ENCODE measurements at places on chromosomes 13 and 19. TPM values are rescaled to one million over a fixed set of nuclear protein-coding genes. Genes with fewer than 3 reads are reported as not detected.
A peak's percentile ranks its signal among the peaks of the same experiment; 100 is the strongest.

GRCh38 chr19:33242911-33243310, 17.3 kb upstream of the SLC7A10 start:
- no peak for DNase-seq

GRCh38 chr13:38697628-38698333, 10.9 kb downstream of the FREM2 start:
- no peak for DNase-seq

DNA sequence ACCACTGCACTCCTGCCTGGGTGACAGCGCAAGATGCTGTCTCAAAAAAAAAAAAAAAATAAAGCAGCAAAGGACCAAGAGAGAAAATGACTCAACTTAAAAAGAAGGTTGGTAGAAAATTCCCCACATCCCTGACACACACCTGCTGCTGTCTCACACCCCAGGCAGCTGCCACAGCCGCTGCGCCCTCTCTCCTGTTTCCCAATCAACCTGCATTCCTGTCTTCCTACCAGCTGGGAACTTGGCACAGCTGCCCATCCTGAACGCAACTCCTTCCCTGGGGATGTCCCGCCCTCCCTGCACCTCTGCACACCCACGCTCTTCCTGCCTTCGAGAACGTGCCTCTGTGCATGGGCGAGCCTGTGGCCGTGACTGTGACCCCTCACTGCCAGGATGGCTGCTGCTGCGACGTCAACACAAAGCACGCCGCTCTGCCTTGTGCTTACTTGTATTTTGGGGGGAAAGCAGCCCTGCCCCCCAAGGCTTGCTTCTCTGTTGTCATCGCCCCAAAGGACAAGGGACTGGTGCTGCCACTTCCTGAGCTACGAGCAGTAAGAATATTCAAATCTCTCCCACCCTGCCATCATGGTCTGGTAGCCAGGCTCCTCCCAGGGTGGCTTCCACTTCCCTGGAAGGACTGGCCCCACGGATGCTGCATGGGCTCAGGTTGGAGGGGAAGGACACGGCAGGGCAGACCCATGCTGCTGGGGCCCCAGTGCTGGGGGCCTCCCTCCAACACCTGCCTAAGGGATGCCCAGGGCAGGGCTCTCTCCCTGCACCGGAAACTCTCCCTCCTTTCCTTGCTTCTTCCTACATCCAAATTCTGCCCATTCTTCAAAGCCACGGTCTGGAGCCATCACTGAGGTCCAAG, 20.7 kb downstream of the SH3GL1 start:
- DNase-seq = peak; percentile 85

Gene VSIG10L
- 1.8 TPM for total RNA-seq

Gene FNDC3A
- 47.1 TPM for total RNA-seq

GRCh38 chr13:34577051-34577450, 365.0 kb upstream of the NBEA start:
- DNase-seq = no peak

Gene SLC10A2
- not detected for total RNA-seq

- DNase-seq = no peak
Observed at GRCh38 chr13:109101550-109102144, 472.2 kb downstream of the MYO16 start.

GRCh38 chr19:40286235-40286970, 1.3 kb upstream of the AKT2 start:
- DNase-seq = no peak

GRCh38 chr13:111020546-111020945, 94.6 kb upstream of the ARHGEF7 start:
- DNase-seq = no peak

GRCh38 chr19:6654347-6655310, 15.3 kb downstream of the TNFSF14 start:
- no peak for DNase-seq

Gene SMIM44
- not detected for total RNA-seq

DNA sequence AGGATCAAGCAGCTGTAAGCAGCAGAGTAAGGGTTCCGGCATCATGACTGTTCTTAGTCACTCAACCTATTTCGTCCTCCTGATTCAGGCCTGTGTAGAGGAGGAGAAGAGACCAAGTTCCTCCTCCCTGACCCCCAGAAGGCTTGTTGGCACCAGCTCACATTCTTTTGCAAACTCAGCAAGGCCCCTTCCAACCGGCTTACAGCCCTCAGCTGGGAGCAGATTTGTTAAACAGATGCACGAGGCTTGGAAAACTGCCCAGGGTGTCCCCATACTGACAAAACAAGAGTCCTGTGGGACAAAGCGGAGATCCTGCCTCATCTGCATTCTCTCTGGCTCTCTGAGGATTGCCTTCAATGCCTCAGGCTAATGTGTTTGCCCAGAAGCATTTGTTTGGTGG, 113.2 kb upstream of the SOX21 start:
- DNase-seq = no peak

GRCh38 chr13:111917901-111918300, 149.0 kb upstream of the SOX1 start:
- peak; percentile 26 for DNase-seq

GRCh38 chr13:32737679-32738078, 151.4 kb downstream of the PDS5B start:
- DNase-seq = no peak

Gene HIF3A
- total RNA-seq = 8.9 TPM

DNA sequence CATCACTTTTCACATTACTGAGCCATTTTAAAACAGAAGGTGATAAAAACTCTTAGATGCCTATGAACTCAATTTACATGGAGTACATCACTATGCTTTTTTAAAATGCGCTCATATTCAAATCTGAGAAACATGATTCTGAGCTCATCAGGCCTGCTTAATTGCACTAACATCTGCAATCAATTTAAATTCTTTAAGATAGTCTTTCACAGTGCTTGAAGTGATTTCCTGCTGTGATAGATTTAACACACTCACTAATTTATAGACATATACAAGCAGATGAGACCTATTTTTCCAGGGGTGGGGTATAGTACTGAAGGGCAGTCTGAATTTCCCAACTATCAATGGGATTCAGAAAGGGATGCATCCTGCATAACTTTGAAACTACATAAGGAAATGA, 82.9 kb downstream of the DIAPH3 start:
- DNase-seq = no peak

DNA sequence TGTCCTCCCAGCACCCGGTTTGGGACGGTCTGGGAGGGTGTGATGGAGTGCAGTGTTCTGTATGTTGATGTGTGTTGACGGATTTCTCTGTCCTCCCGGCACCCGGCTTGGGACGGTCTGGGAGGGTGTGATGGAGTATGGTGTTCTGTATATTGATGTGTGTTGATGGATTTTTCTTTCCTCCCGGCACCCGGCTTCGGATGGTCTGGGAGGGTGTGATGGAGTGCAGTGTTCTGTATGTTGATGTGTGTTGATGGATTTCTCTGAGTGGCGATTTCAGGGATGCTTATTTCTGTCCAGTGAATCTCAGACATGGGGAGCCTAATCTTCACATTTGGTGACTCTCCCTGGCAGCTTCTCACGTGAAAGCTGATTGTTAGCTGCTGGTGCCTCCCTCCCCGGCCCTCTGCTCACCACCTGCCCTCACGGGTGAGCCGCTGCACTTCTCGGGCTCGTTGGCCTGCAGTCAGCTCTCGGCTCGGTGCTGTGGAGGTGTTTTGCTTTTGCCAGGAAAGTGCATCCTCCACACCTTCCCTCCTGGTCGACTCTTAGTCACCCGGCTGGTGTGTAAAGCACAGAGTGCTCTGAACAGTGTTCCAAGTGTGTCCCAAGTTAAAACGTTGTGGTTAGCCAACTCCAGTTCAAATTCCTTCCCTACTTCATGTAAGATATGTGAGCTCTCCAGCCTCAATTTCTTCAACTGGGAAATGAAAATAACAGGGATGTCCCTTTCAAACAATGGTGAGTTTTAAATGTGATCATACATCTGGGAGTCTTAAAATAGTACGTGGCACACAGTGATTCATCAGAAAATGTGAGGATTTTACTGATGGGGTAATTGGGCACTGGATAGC, 54.6 kb downstream of the ATP11A start:
- no peak for DNase-seq

Gene CEACAM3
- 0.35 TPM for total RNA-seq

Gene GIPC3
- 0.75 TPM for total RNA-seq

DNA sequence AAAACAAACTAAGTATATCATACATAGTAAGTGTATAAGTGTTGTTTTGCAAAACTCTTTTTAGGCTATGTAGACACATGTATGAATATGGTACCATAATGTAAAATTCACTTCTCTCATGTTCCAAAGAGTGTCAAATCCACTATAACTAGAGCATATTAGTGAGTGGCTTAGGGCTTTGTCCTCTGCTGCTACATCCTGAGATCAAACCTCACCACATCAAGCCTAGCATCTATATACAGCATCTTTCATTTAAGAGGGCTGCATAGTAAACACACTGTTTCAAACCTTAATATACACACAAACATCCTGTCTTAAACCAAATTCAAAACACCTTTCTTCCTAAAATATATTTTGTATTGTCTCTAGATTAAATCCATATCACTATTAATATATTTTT, 38.7 kb downstream of the ELF1 start:
- no peak for DNase-seq

DNA sequence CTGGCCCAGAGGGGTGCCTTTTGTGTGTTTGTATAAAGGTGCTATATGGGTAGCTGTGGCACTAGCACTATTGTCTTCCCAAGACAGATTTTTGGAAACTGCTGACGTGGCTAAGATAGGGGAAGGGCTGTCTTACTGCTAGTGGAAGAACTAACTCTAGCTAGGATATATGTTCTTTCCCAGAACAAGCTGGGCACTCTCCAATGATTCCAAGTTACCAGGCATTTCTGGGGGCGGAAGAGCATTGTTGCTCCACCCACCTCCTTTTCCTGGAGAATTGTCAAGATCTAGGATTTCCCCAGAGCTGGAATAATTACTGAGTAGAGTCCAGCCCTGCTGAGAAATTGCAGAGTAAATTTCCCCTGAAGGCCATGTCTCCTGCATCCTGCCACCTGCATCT, 408.3 kb downstream of the KLF5 start:
- DNase-seq = no peak

Gene KLC3
- total RNA-seq = not detected

DNA sequence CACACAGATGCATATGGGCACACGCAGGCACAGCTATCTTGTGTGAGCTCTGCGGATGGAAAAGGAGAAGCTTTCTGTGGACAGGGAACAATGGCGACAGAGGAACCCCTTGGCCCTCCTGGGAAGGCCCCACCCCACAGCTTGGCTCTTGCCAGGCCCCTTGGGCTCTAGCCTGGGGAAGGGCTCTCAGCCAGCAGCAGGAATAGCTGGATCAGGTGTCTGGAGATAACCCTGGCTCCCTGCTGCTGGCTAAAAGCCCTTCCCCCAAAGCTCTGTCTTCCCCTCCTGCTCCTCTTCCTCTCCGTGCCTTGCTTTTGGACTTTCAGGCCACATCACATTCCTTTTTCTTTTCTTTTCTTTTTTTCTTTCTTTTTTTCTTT, 24.3 kb downstream of the CEBPA start:
- peak; percentile 74 for DNase-seq

DNA sequence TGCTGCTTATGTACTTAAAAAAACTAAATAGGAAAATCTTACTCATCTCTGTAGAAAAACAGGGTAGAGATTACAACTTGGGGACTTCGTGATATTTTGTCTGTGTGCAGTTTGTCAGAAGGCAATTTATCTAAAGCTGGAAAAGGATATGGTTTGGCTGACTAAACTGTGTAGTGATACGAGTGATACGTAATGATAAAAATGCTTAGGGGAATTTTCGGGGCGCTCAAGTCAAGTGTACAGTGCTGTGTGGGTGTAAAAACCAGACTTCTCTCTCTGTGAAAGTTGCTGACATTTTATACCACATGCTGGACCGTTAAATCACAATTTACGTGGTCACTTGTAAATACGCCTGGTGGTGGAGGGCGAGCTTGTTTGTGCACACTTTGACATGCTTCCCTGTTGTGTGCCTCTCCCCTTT, 221.7 kb downstream of the KCNRG start:
- DNase-seq = no peak

Gene FAM216B
- total RNA-seq = not detected
